ENCODE measurements at places on chromosomes 2 and 18. TPM values are rescaled to one million over a fixed set of nuclear protein-coding genes. Genes with fewer than 3 reads are reported as not detected.

The TCF23 gene
- polyA plus RNA-seq, result not detected

The ASTL gene
- polyA plus RNA-seq, result not detected

The CHST10 gene
- polyA plus RNA-seq, result 12.1 TPM

The NEU2 gene
- polyA plus RNA-seq, result not detected

The SLC5A6 gene
- polyA plus RNA-seq, result 11.1 TPM

The HOXD12 gene
- polyA plus RNA-seq, result not detected

The NT5C1B gene
- 0.41 TPM for polyA plus RNA-seq

The CASP8 gene
- polyA plus RNA-seq, result 4.8 TPM

The B3GNT7 gene
- not detected for polyA plus RNA-seq

The OR6B2 gene
- polyA plus RNA-seq, result not detected

The C1QL2 gene
- polyA plus RNA-seq, result not detected

The TLX2 gene
- not detected for polyA plus RNA-seq

The CPLX4 gene
- not detected for polyA plus RNA-seq

The AFF3 gene
- polyA plus RNA-seq, result not detected

The RESP18 gene
- not detected for polyA plus RNA-seq

The CIB4 gene
- not detected for polyA plus RNA-seq

The GALNT3 gene
- polyA plus RNA-seq, result 15.3 TPM

The PCARE gene
- 0.16 TPM for polyA plus RNA-seq

The DTNA gene
- polyA plus RNA-seq, result 87.8 TPM

The CNRIP1 gene
- polyA plus RNA-seq, result 29.9 TPM

The UGT1A5 gene
- not detected for polyA plus RNA-seq

The CKAP2L gene
- polyA plus RNA-seq, result 10.0 TPM

The KCNE4 gene
- 5.2 TPM for polyA plus RNA-seq

The SLC9A4 gene
- polyA plus RNA-seq, result not detected

The CCDC74B gene
- 0.72 TPM for polyA plus RNA-seq

The NEB gene
- polyA plus RNA-seq, result 1,921 TPM

The GPR39 gene
- 0.21 TPM for polyA plus RNA-seq

The MTHFD2 gene
- not detected for polyA plus RNA-seq

The MAPRE3 gene
- 19.8 TPM for polyA plus RNA-seq

The BMP10 gene
- polyA plus RNA-seq, result not detected

The ANTXR1 gene
- 140 TPM for polyA plus RNA-seq

The CCDC141 gene
- 80.3 TPM for polyA plus RNA-seq

The GALNT5 gene
- polyA plus RNA-seq, result 5.1 TPM
